ENCODE measurements at places on chromosomes 16 and 17.
A peak's percentile ranks its signal among the peaks of the same experiment; 100 is the strongest.

DNA sequence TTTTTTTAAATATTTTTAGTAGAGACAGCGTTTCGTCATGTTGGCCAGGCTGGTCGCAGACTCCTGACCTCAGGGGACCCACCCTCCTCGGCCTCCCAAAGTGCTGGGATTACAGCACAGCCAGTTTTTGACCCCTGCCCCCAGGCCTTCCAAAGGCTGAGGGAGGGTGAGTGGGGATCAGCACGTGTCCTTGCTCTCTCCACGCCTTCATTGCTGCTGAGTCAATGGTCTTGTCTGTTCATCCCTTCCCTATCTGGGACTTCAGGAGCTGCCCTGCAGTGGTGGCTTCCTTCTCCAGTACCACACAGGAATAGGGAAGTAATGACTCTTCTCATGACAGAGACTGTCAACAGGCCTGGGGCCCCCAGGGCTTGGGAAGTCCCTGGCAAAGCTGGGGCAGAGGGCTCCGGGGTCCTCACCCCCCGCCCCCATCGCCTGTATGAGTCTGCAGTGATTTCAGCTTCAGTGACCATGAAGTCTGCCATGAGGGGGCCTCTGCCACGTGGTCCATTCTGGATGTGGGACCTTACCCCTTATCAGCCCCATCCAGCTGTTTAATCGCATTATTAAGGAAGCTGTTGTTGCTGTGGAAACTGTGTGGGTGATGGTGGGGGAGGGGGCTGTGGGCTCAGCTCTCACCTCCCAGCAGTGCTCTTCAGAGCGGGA is 6.1 kb downstream of the ABCC3 start:
- DNase-seq, result no peak

GRCh38 chr16:15907863-15908478 is 19.6 kb upstream of the CEP20 start:
- DNase-seq, result no peak

- DNase-seq, result no peak
These were observed 57.8 kb downstream of the STH start for GRCh38 chr17:46056800-46057304.

DNA sequence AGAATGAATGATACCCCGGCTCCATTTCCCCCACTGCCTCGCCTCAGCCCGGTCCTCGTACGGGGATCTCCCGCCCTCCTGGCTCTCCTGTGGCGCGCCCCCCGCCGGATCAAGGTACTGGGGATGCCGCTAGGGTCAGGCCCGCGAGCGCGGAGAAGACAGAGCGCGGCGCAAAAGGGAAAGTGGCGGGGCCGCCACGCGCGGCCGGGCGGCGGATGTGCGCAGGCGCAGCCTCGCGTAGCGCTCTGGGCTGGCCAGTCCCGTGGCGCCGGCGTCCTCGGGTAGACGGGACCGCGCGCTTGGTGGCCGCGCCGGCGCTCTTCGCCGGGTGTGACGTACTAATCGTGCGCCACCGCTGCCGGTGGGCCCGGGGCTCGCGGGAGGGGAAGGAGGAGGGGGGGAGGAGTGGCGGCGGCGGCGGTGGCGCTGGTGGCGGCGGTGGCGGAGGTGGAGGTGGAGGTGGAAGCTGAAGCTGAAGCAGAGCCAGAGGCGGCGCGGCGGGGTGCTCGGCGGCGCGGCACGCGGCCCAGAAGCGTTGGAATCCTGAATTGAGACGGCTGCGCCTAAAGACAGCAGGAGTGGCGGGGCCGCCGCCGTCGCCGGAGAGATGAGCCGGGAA is at the start of gene SENP3:
SENP3 (plus strand) TSS at position 331 of the 619 bp plus-strand sequence. CDS start 1,158 bp downstream, outside the sequence.
- DNase-seq, result peak; percentile 94

DNA sequence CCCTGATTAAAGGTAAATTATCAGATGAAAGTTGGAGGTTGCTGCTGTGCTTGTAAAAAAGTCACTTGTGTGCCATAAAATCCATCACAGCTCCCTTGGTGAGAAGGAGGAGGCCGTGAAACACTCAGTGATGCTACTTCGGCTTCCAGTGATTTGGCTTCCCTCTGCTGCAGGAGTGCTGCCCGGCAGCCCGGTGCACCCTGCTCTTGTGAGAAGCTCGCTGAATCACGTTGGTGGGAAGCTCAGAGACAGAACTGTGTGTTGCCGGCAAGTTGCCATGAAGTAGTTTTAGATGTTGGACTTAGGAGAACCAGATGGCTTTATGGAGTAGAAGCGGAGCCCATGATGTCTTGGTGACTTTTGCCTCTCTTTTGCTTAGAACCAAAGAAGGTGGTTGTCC is 33.3 kb downstream of the MSI2 start:
- DNase-seq, result no peak

DNA sequence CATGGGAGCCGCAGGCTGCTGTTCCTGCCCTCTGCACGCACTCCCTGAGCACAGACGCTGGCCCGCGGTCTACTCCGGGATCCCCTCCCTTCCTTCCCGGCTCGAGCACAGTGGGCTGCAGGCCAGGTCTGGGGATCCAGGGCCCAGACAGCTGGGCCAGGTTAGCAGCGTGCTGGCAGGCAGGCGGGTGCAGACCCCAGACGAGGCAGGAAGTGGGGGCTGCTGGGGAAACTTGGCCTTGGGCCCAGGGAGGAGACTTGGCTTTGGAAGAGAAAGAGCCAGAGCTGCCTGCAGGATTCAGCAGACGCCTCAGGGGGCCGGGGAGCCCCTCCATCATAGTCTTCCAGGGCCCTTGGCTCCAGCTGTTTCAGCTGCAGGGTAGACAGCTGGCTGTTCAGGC is 30.2 kb upstream of the ABCC3 start:
- DNase-seq, result no peak

- no peak for DNase-seq
These were observed 37.3 kb downstream of the SMARCE1 start for GRCh38 chr17:40610359-40610758.

DNA sequence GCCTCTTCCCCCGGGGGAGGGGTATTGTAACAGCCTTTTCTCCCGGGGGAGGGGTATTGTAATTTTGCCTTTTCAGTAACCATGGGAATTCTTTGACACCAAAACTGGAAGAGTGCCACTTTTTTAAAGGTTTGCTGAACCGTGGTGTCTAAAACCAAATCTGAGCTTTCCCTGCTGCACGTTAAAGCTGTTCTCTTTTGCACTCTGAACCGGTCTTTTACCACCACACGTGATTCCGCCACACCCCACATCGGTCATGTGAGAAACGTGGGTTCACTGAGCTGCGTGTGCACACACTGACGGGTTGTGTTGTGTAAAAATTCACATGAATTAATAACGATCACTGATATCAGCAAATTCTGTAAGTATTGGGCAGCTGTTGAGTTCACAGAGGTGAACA is 9.2 kb upstream of the ACSF3 start:
- peak; percentile 65 for DNase-seq

GRCh38 chr17:43175213-43176118 is 4.5 kb downstream of the NBR1 start:
- DNase-seq, result no peak

DNA sequence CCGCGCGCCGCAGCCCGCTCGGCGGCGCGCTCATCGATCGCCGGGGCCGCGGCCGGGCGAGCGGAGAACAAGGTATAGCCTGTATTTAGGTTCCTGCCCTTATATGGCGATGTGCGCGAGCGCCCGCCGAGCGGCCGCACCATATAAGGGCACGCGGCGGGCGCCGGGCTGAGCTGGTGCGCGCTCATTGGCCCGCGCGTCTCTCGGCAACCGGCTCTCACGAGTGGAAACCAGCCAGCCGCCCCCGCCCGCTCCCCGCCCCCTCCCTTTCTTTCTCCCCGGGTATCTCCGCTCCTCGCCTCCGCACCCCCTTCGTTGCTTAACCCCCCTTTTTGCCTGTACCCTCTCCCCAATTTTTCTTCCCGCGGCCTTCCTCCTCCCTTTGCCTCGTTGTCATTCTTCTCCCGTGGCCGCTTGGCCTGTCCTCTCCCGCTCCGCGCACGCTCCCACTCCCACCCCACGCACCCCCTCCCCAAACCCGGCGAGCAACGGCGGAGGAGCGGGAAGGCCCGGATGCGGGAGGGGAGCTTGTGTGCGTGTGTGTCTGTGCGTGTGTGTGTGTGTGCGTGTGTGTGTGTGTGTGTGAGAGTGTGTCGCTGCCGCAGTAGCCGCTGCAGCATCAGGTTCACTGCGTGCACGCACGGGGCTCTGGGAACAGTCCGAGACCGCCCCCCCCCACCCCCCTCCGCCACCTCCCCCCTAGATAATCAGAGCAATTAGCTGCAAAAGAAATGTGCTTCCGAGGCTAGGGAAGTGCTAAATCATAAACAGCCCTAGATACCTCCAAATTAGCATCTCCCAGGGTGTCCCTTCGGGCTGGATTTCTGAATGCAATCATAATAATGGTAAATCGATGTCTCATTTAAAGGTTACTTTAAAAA is 13.5 kb upstream of the CBX8 start:
- DNase-seq, result peak; percentile 77

- DNase-seq, result peak; percentile 65
These were observed 1.5 kb upstream of the NQO1 start for GRCh38 chr16:69727916-69728270.

- no peak for DNase-seq
These were observed 107.2 kb downstream of the TOX3 start for GRCh38 chr16:52439750-52440149.
